ENCODE measurements at places on chromosomes 7 and 10.

DNA sequence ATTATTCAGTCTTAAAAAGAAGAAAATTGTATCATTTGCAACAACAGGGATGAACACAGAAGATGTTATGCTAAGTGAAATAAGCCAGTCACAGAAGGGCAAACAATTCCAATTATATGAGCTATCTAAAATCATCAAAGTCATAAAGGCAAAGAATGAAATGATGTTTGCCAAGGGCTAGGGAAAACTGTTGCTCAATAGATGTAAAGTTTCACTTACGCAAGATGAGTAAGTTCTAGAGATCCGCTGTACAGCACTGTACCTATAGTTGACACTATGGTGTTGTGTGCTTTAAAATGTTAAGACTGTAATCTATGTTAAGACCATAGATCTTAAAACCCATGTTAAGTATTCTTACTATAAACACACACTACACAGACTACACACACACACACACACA lies 904.6 kb upstream of the LRRN3 start:
- DNase-seq: no peak

- DNase-seq: no peak
Measured at GRCh38 chr7:20233362-20233761, 16.2 kb upstream of the MACC1 start.

- no peak for DNase-seq
Measured at GRCh38 chr7:130270947-130271800, 4.5 kb downstream of the CPA2 start.

DNA sequence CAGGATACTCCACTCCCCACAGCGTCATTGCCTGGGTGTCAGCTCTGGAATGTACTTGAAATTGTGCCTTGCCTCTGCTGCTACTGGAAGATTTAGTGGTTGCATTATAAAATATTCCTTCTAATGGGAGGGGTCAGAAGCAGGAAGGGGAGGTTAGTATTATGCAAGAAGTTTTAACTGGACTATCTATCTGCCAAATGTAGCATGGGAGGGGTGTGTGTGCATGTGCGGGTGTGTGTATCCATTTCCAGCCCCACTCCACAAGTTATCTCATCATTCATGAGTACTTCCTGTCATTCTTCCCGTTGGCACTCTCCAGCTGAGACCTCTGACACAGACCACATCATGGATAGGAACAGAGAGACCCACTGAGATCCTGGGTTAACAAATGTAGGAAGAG lies 13.4 kb downstream of the MBL2 start:
- no peak for DNase-seq

Data from Ammon's horn (tissue), 1 donor.